Stimulated activated CD8-positive, alpha-beta memory T cell treated with anti-CD3 and anti-CD28 coated beads, Interleukin-15, amount 100 ng/mL, for 4 hours (primary cell): ENCODE measurements at places on chromosomes 7 and 10.

DNA sequence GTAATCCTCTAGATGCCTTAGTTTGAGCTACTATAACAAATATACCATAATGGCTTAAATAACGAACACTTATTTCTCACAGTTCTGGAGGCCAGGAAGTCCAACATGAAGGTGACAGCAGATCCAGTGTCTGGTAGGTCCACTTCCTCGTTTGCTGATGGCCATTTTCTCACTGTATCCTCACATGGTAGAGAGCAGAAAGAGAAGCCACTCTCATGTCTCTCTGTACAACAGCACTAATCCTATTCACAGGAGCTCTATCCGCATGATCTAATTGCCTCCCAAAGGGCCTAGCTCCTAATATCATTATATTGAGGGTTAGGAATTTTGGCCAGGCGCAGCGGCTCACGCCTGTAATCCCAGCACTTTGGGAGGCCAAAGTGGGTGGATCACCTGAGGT is 10.2 kb downstream of the HIBADH start:
- no peak for DNase-seq

- DNase-seq, result no peak
Measured at GRCh38 chr7:50509459-50509858, 55.7 kb downstream of the DDC start.

GRCh38 chr10:124736491-124737136 is 7.6 kb downstream of the FAM53B start:
- no peak for DNase-seq

DNA sequence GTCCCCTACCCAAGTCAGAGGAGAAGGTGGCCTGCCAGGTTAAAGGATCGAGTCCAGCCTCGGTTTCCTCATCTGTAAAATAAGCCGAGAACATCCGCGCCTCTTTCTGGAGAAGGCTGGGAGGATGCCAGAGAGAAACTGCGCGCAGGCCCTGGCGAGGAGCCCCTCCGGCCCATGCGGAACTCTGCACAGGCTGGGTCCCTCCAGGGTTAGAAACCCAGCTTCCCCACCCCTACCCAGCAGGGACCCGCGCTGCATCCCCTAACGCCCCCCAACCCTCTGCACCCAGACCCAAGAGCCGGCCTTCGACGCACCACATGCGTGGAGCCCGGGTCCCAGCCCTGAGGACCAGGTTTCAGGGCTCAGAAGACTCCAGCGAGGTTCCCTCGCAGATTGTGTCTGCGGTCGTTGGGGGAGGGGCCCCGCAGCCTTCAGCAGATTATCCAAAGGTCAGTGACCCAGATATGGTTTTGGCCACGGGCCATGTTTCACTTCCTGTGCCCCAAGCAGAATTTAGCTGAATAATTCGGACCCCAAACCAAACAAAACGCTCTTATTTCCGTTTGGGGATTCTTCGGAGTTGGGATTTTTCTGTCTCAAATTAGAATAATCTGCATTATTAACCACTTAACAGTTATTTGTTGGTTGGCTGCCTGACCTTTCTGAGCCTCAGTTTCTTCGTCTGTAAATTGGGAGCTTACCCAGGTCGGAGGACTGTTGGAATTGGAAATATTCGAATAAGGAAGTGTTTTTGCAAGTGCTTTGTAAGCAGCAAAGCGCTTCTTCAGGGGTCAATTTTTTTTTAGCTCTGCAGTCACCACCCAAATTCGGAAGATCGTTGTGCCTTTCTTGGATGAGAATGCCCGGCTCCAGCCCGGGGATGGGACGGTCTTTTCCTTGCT is 167.7 kb downstream of the UBE2H start:
- no peak for DNase-seq

DNA sequence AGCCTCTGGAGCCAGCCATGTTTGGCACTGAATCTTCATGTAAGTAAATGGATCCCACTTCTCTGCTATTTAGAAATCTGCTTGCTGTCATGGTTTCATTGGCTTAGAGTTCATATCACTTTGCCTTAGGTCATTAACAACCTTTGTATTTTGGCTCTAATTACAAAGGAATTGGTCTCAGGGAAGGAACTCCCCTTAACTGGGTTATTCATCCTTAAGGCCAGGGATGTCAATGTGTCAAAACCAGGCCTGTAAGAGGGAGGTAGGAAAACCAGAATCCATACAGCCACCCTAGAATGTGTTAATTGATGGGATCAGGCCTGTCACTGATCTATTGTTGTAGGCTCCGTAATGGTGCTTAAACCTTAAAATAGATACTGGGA is 67.3 kb downstream of the ST7 start:
- DNase-seq, result no peak

DNA sequence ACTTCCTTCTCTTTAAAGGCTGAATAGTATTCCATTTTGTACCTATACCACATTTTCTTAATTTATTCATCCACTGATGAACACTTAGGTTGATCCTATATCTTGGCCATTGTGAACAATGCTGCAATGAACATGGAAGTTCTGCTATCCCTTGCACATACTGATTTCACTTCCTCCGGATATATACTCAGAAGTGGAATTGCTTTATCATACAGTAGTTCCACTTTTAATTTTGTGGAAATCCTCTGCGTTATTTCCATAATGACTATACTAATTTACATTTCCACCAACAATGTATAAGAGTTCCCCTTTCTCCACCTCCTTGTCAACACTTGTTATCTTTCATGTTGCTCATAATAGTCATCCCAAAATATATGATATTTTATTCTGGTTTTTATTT is 312.6 kb downstream of the PLXDC2 start:
- DNase-seq, result no peak

GRCh38 chr10:636769-637168 is 52.7 kb downstream of the DIP2C start:
- DNase-seq, result no peak

GRCh38 chr7:32126843-32127242 is 56.6 kb upstream of the PDE1C start:
- no peak for DNase-seq

- DNase-seq, result no peak
Measured at GRCh38 chr10:12697764-12698163, 303.7 kb downstream of the CCDC3 start.
